ENCODE measurements at places on chromosomes 3 and 15.

GRCh38 chr3:57140894-57141293 is 24.3 kb downstream of the IL17RD start:
- DNase-seq: no peak

- no peak for DNase-seq
Observed at GRCh38 chr15:58458076-58458475, 26.3 kb downstream of the LIPC start.

GRCh38 chr3:28114893-28115292 is 126.5 kb upstream of the CMC1 start:
- no peak for DNase-seq

GRCh38 chr15:29442532-29442931 is 172.9 kb upstream of the NSMCE3 start:
- no peak for DNase-seq

DNA sequence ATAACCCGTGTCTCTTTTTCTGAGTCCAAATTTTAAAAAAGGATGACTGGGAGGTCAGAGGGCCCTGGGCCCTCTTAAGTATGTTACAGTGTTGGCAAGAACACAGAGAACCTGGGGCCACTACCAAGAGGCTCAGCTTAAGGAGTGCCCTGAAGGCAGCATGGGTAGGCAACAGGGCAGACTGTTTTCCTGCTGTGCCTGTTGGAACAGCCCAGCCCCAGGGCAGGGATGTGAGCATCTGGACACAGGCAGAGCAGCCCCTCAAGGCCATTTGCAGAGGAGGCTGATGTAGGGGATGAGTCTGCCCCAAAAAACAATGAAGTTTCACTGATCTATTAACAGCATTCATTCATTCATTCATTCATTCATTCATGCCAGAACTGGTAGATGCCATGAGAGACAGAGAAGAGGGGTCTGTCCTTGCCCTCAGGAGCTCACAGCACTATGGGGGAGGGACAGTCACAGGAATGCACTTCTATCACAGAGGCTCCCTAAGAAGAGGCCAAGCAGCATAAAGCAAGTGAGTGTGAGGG is 2.2 kb upstream of the LTF start:
- DNase-seq: no peak

DNA sequence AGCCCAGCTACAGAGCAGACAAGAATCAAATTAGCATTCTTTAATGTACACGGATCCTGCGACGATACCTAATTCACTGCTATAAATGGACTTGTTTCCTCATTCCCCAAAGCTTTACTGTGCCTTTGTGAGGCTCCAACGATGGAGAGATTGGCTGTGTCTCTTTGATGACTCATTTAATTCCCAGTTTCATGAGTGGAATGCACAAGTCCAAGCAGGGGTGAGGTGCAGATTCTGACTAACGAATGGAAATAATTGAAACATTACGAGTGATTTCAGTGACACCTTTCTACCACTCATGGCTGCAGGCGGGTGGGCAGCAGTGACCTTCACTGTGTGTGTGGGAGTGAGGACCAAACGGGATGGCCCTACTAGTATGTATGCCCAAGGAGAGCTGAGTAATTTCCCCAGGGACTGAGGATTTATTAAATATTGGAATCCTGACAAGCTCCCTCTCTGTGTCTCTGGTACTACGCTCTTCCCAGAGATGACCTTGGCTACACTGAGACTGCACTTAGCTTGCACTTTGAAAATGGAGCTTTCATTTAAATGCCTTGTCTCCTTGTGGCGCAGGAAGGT is 156.7 kb downstream of the CACNA2D3 start:
- no peak for DNase-seq

GRCh38 chr3:16174976-16175901 is 759 bp downstream of the GALNT15 start:
- DNase-seq: no peak

GRCh38 chr3:98971169-98971681 is 69.7 kb upstream of the DCBLD2 start:
- no peak for DNase-seq

DNA sequence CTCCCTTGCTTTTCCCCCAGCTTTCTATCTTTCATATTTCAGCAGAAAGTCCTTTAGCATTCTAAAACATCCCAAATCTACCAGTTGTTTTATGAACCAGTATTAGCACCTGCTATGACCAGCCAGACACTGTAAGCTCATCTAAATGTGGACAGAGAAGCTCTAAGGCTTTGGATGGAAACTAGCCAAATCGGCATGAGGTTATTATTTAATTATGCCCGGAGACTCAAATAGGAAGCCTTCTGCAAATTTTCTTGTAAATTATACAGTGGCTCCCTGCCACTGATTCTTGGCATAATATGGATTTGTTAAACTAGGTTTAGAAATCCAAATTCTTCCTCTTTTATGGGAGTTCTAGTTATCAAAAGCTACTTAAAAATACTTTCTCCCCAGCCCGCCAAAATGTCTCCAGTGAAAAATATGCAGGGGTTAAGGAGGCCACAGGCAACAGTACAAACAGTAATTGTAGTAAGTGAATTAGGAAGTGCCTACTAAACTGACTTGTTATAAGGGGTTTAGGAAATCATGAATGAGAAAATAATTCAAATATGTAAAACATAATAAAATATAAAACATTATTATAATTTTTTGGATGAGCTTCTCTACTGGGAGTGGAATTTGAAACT is 15.4 kb downstream of the MYH15 start:
- DNase-seq: no peak

DNA sequence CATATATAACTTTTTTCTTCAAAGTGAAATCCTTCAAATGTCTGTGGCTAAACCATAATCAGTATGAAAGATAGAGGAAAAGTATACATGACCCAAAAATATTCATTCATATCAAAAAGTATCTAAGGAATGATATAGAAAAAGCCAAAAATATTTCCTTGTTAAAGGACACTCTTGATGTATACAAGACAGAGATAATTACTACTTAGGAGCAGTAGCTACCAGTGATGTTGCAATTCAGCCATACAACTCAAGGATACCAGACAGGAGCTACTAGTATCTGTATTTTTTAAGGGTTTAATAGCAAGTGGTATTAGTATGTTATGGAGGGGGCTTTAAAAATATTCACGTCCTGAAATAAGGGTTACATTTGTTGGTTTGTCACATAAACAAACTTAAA is 37.0 kb downstream of the FBXL22 start:
- no peak for DNase-seq

DNA sequence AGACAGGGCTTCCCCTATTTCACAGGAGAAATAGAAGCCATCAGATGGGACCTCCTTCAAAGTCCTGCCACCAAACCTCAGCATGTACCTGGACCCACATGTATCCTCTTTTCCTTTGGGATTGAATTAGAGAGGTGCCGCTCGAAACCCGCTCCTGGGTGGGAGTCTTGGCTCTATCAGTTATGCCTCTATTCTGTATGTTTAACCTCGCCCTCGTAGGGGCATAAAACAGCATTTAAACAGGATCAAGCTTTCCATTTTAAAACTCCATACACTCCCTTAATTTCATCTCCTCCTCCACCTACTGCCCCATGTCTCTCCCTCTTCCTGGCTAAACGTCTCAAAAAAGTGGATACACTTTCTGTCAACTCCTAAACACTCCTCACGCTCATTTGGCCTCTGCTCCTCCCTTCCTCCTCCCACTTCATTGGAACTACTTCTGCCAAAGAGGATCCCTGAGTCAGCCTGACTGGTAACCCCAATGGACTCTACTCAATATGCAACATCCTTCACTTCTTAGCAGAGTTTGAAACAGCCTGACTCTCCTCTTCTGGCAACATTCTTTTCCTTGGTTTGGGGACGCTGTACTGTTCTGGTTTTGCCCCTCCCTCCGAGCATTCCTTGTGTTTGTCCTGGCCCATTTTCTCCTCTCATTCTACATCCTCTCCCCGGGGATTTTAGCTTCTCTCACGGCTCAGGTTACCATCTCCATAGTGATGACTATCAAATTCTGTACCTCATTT is 23.0 kb upstream of the MUC20 start:
- DNase-seq: no peak

GRCh38 chr15:44208956-44209355 is 13.9 kb upstream of the FRMD5 start:
- DNase-seq: no peak

DNA sequence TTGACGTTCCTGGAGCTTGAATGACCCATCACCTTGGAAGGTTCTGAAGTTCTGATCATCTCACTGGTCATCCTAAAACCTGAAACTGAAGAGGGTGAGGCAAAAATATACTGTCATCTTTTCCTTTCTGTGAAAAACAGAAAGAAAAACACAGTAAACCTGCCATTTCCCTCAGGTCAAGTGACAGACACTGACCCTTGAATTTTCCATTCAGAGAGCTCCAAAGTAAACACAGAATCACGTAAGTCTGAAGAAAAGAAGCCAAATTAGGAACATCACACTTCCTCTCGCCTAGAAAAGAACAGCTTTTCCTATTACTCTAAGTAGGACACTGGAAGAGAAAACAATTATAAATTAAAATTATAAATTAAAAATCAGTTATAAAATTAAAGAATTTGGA is 78.7 kb upstream of the TGFBR2 start:
- no peak for DNase-seq
